ENCODE measurements at places on chromosomes 16 and 17.

DNA sequence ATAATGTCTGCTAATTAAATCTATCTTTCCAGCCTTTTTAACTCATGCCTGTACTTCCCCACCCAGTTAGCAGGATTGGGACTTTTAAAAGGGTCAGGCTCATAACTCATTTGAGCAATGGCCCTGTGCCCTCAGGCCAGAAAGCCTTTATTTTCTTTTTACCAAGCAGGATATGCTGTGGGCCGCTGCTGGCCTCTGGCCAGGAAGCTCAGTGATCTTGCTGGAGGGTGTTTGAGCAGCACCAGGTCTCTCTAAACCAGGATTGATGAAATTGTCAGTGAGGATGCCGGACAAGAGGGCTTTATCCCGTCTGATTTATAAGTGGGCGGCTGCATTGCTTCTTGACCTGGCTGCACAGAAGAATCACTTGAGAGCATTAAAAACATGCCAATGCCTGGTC lies 187.8 kb downstream of the RAB11FIP4 start:
- peak; percentile 40 for DNase-seq

DNA sequence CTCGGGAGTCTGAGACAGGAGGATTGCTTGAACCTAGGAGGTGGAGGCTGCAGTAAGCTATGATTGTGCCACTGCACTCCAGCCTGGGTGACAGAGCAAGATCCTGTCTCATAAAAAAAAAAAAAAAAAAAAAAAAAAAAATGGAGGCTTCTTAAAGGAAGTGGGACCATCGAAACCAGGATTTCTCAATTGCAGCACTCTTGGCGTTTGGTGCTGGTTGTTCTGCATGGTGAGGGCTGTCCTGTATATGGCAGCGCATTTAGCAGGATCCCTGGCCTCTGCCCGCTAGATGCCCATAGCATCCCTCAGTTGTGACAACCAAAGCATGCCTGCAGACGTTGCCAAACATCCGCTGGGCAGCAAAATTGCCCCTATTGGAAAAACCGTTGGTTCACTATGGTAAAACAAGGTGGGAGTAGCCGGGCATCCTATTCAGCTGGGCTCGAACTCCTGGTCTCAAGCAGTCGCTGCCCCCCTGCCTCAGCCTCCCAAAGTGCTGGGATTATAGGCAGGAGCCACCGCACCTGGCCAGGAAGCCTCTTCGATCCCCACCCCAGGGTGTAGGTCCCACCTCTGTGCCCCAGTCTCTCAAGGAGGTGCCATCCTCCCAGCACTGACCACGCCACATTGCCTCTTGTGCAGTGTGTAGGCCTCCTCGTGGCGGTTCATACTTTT lies 6.5 kb upstream of the NPIPB7 start:
- no peak for DNase-seq

DNA sequence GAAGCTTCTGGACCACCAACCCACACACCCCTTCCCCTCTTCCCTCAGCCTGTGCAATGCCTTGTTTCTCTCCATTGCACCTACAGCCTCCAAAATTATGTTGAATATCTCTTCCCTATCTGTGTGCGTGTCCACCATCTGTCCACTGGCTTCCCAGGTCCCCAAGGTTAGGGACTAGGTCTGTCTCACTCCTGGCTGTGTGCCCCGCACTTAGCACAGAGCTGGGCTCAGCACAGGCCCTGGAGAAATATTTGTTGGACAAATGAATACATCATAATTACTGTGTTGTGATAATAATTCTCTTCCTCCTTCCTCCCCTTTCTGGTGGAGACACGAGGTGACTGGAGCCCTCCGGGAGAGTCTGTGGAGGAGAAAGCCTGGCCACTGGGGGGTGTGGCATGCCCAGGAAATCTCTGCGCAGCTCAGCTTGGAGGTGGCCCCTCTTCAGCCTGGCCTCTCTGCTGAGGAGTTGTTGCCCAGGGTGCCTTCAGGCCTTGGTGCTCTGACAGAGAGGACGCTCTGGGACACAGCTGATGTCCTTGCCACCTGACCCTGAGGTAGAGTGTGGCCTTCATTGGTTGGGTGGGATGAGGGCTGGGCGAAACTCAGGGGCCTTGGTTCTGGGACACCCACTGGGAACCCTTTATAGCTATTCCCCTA lies 3.3 kb upstream of the BRD7 start:
- peak; percentile 56 for DNase-seq

GRCh38 chr17:77354420-77354669 lies 213.6 kb downstream of the SEC14L1 start:
- no peak for DNase-seq

- DNase-seq, result no peak
Measured at GRCh38 chr16:15059324-15059723, 3.5 kb upstream of the NTAN1 start.
